ENCODE measurements at places on chromosomes 11 and 22. TPM values are rescaled to one million over a fixed set of nuclear protein-coding genes. Genes with fewer than 3 reads are reported as not detected.

GRCh38 chr22:26463101-26463661 is 20.4 kb downstream of the HPS4 start:
- no peak overlapping the region for H3K27ac ChIP-seq
- H3K27me3 ChIP-seq: no peaks in the 10 kb centered on the region
- no peak overlapping the region for H3K4me3 ChIP-seq
- H3K4me1 ChIP-seq: no peaks in the 10 kb centered on the region
- peaks cover 6% of the 10 kb centered on the region for H3K36me3 ChIP-seq

YPEL1 gene
- total RNA-seq: 8.3 TPM

GRCh38 chr11:352456-353031 is 16.8 kb upstream of the B4GALNT4 start:
- H3K4me1 ChIP-seq: no peaks in the 10 kb centered on the region
- no peak overlapping the region for H3K4me3 ChIP-seq
- no peak overlapping the region for H3K27ac ChIP-seq

DNA sequence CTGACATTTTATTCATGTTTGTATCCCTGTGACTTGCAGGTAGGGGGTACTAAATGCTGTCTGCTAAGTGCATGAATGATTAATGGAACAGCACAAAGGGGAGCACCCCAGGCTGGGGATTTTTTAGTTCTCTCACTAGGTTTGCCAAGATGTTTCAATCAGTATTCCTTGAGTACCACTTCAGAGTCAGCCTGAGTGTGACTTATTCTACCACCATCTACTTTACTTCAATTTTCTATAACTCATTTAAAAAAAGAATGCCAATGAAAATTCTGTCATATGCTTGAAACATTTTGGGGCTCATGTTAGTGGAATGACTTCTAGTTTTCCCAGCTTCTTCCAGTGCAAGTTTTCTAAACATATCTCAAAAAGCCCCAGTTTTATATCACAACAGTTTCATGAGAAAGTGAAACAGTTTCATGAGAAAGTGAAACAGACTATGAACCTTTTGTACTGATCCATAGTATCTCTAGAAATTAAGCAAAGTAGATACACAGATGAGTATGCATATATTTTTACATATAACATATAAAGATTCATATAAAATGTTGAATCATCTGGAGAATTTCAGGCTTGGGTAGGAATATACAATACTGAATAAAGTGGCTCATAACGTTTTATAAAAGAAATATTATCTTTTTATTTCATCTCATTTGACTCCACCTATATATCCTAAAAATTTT is 252.4 kb downstream of the GRM5 start:
- H3K4me3 ChIP-seq: no peak overlapping the region
- no peak for DNase-seq
- no peaks in the 10 kb centered on the region for H3K27me3 ChIP-seq
- no peaks in the 10 kb centered on the region for H3K36me3 ChIP-seq

RPS6KA4 gene
- 64.3 TPM for total RNA-seq

TEX54 gene
- total RNA-seq: not detected

GDPD4 gene
- not detected for total RNA-seq

APOA5 gene
- total RNA-seq: not detected

BTG4 gene
- not detected for total RNA-seq

MMP8 gene
- total RNA-seq: not detected

DNA sequence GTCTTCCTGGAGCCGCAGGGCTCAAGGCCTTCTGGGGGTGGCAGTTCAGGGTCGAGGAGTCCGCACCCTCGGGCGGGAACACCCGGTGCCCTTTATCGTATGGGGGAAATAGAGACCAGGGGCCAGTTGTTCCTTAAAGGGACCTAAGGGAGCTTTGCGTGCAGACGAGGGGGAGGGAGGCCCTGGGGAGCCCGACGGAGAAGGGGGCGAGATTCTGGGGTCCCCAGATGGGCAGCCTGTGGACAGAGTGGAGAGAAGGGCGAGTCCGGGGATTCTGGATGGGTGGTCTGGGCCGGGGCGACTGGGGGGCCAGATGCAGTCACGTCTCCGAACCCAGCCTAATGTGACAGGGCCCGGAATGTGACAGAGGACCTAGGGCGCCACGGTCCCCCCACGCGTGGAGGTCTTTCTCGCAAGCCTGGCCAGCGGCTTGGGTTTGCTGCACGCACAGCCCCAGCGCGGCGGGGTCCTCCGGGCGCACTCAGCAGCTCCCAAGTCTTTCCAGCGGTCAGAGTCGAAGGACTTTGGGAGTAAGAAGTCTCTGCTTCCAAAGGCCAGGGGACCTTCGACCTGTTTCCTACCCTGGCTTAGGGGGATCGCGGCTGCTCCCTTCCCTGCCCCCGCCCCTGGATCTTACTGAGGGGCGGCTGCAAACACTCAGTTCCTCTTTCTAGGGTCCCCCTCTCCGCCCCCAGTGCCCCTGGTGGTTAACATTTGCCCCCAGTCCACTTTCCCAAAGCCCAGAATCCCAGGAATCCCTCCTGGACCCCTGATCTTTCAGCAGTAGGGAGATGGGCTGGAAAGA is 547 bp downstream of the TUBA8 start:
- H3K27me3 ChIP-seq: no peaks in the 10 kb centered on the region
- H3K27ac ChIP-seq: no peak overlapping the region
- no peaks in the 10 kb centered on the region for H3K36me3 ChIP-seq

FAM168A gene
- 38.6 TPM for total RNA-seq

GRCh38 chr22:32558681-32559355 is 84.2 kb downstream of the FBXO7 start:
- peaks cover 65% of the 10 kb centered on the region for H3K4me1 ChIP-seq
- no peaks in the 10 kb centered on the region for H3K27me3 ChIP-seq
- H3K27ac ChIP-seq: peak overlapping the region; percentile 81
- peak; percentile 91 for DNase-seq

DNA sequence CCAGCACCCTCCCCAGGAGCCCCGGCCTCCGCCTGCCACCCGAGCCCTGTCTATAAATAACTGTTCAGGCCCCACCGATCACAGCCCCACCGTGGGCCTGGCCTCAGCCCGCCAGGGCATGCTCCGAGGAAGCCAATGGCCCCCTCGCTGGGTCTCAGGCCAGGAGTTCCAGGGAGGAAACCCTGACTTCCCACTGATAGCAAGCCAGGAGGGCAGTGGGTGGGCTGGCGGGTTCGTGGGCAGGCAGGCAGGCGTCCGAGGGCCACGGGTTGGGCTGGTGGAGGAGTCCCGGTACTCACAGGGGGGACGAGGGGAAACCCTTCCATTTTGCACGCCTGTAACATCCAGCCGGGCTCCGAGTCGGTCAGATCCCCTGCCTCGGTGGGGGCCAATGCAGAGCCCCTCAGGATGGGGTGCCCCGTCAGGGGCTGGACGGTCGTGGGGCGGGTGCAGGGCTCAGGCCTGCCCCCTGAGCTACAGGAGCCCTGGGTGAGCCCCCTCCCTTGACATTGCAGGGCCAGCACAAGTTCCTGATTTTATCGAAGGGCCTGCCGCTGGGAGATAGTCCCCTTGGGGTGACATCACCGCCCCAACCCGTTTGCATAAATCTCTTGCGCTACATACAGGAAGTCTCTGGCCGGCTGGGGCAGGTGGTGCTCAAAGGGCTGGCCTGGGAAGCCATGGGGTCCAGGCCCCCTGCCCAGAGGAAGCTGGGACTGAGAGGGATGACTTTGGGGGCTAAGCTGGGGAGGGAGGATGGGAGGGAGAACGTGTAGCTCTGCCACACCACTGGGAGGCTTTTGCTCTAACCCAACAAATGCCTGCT is at the start of gene SPI1:
TSS of gene SPI1 (minus strand) at position 538 of the 826 bp plus-strand sequence. CDS start at position 344, 194 bp downstream.
- H3K27ac ChIP-seq: no peak within 1 kb of the TSS
- no peaks in the 10 kb centered on the region for H3K36me3 ChIP-seq
- DNase-seq: peak; percentile 34
- no peak within 1 kb of the TSS for H3K4me3 ChIP-seq

DNA sequence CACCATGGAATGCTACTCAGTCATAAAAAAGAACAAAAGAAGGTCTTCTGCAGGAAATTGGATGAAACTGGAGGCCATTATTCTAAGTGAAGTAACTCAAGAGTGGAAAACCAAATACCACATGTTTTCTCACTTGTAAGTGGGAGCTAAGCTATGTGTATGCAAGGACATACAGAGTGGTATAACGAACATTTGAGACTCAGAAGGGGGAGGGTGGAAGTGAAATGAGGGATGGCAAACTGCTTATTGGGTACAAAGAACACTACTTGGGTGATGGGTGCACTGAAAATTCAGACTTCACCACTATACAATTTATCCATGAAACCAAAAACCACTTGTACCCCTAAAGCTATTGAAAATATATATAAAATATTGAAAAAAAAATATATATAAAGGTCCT is 13.4 kb upstream of the CAT start:
- peaks cover 54% of the 10 kb centered on the region for H3K4me1 ChIP-seq
- H3K27me3 ChIP-seq: no peaks in the 10 kb centered on the region
- H3K4me3 ChIP-seq: no peak overlapping the region
- H3K36me3 ChIP-seq: no peaks in the 10 kb centered on the region
- H3K27ac ChIP-seq: no peak overlapping the region
- DNase-seq: no peak

DKK3 gene
- 11.5 TPM for total RNA-seq

MPPED1 gene
- total RNA-seq: not detected

DNA sequence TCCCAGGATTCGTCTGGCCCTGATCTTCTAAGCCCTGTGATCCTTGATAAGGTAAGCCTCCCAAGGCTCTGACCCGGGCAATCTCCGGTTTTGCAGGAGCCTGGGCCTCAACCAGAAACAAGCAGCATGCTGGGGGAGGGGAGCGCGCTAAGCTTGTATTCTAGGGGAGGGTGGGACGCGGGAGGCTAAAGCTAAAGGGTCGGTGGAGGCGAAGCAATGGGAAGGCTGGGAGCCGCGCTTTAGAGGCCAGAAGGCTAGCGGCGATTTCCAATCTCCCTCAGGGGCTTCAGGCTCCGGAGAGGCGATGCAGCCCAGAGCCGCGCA is 753 bp downstream of the PTPN5 start:
- no peak overlapping the region for H3K27ac ChIP-seq
- H3K4me3 ChIP-seq: no peak overlapping the region
- DNase-seq: no peak
- peaks cover 60% of the 10 kb centered on the region for H3K27me3 ChIP-seq

FZD4 gene
- 2.6 TPM for total RNA-seq

GRCh38 chr11:120284272-120284671 is 40.8 kb upstream of the TLCD5 start:
- H3K27ac ChIP-seq: no peak overlapping the region
- no peaks in the 10 kb centered on the region for H3K27me3 ChIP-seq
- no peak overlapping the region for H3K4me3 ChIP-seq
- peaks cover 36% of the 10 kb centered on the region for H3K4me1 ChIP-seq

DNA sequence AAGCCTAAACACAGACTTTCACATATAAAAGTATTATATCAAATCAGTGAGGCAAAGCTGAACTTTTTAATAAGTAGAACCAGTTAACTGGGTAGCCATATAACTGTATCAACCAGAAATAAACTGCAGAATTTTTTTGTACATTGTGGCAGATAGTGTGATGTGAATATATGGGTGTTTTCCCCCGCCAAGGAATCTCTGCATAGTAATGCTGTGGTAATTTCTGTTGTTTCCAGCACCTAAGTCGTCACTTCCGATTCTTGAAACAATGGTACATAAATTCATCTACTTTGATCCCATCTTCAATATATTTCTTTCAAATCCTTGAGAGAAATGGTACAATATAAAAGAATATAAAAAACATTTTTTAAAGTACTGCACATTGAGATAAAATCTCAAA is 39.6 kb downstream of the NARS2 start:
- H3K4me1 ChIP-seq: no peaks in the 10 kb centered on the region
- no peak overlapping the region for H3K27ac ChIP-seq
- no peak for DNase-seq
- H3K27me3 ChIP-seq: no peaks in the 10 kb centered on the region
- H3K4me3 ChIP-seq: no peak overlapping the region

DNA sequence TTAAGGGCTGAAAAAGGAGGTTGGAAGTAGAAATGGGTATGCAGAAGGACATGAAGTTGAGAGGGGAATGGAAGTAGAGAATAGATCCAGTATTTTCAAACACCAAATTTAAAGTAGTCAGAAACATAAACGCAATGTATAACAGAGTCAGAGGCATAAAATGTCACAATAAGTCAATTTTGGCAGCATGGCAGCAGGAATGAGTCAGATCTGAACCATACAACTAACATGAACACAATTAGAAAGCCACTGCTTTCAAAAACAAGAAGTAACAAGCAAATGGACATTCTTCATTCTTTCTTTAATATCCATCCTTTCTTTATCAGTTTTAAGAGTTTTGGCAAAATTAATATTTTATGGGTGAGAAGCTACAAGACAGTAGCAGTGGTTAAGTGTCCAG is 2.5 kb downstream of the CHORDC1 start:
- DNase-seq: peak; percentile 52
- H3K36me3 ChIP-seq: peaks cover 35% of the 10 kb centered on the region
- H3K4me3 ChIP-seq: peak overlapping the region; percentile 88

GRCh38 chr11:57643802-57644201 is 5.9 kb downstream of the YPEL4 start:
- no peak for DNase-seq
- no peaks in the 10 kb centered on the region for H3K36me3 ChIP-seq
- H3K27ac ChIP-seq: no peak overlapping the region
- peaks cover 38% of the 10 kb centered on the region for H3K27me3 ChIP-seq

DNA sequence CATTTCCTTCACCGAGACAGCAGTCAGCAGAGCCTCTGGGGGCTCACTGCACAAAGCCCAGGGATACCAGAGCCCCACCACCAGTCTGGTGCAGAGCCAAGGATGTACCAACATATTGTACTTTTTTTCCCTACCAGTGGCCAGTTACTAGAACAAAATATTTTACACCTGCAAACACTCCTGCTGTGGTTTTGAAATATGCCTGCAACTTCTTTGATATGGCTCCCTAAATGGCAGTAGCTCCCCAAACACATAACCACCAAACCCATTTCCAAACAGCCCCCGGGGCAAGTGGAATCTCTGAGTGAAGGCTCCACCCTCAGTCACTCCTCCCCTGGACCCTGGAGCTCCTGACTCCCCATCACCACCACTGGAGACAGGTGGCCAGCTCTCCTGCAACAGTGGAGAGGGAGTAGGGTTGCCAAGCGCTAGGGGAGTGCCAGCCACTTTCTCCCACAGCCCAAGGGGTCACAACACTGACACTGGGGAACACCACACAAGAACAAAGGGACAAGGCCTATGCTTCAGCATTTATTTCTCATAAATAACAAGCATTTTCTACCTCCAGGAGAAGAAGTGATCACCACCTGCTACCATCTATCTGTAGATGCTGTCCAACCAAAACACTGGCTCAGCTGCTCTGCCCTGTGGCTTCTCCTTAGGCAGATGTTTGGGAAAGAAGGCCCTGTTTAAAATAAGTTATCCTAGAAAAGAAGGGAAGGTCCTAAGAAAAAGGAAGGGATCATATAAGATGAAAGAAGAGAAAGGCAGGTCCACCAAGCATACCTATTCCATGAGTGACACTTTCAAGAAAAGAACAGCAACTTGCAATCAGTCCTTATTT is 15.1 kb downstream of the DGCR2 start:
- no peak overlapping the region for H3K4me3 ChIP-seq
- DNase-seq: no peak
- H3K27me3 ChIP-seq: no peaks in the 10 kb centered on the region
- H3K36me3 ChIP-seq: no peaks in the 10 kb centered on the region

- H3K4me3 ChIP-seq: no peak overlapping the region
- no peaks in the 10 kb centered on the region for H3K4me1 ChIP-seq
- H3K36me3 ChIP-seq: no peaks in the 10 kb centered on the region
- H3K27ac ChIP-seq: no peak overlapping the region
Measured at GRCh38 chr11:61764606-61765260, 12.3 kb downstream of the MYRF start.

- H3K4me3 ChIP-seq: no peak overlapping the region
- no peaks in the 10 kb centered on the region for H3K27me3 ChIP-seq
- H3K36me3 ChIP-seq: no peaks in the 10 kb centered on the region
- H3K4me1 ChIP-seq: peaks cover 15% of the 10 kb centered on the region
- no peak overlapping the region for H3K27ac ChIP-seq
- DNase-seq: no peak
Measured at GRCh38 chr11:122604621-122605020, 50.9 kb upstream of the UBASH3B start.

All from PC-9 (cell line).